ENCODE measurements at places on chromosomes 3 and 15. TPM values are rescaled to one million over a fixed set of nuclear protein-coding genes. Genes with fewer than 3 reads are reported as not detected.

DNA sequence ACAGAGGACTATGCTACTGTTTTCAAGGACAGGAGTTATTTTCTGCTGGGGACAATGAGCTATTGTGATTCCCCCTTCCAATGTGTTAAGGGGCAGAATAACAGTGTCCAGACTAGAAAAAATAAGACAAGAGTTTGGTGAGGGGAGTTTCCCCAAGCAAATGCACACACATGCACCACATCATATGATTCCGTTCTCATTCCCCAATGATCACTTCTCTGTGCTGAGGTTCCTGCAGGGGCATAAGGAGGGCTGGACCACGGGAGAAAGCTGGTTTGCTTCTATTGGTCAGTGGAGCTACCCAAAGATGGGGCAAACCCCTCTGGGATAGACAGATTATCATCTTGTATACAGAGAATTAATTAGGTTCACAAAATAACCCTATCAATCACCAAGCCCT lies 80.6 kb downstream of the RBPMS2 start:
- DNase-seq = no peak

GRCh38 chr3:81013360-81013759 lies 748.1 kb downstream of the GBE1 start:
- DNase-seq = no peak

DNA sequence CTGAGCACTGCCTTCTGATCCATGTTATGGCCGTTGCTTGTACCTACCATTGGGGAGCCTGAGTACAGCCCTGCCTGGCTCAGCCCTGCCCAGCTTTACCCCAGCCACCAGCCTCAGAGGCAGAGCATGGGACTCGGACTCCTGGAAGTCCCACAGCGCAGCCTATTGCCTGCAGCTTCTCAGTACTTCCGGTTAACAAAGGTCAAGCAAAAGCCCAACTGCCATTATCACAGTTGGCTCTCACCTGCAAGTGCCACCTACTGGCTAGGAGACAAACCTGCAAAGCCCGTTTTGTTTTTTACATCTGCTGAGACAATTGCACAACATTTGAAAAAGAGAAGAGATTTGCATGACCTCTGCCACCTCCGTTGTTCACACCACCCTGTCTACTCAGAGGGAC lies 1081.7 kb downstream of the NAALADL2 start:
- peak; percentile 89 for DNase-seq

DNA sequence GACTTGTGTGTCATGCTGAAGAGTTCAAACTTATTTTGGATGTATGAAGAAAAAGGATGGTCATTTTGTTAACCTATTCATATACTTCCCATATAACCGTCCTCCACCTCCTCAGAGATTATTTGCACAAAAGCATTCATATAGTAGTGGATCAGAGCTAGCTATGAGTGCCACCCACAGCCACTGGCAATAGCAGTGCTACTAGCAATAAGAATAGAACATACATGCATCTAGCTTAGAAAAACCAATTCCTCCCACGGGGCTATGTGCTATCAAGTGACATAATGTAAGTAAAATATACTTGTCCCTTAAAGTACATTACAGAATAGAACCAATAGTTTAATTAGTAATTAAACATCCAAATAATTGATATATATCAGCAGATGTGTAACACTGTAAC lies 10.3 kb upstream of the ZBED2 start:
- DNase-seq = no peak

DNA sequence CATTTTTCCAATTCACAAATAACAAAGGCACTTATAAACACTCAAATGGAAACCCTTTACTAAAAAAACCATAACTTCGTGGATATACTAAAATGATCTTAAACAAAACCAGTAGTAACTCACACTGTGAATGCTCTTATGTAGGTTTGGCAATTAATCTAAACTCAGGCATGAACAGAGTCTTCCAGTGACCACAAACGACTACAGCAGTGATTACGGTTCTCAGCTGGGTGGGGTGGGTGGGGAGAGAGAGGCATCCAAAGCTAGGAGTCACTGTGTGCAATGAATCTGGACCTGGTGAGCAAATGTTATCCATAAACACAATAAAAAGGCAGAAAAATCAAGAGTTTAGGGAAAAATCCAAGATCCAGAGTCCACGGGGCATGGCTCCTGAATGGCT lies 21.3 kb downstream of the SLC12A8 start:
- DNase-seq = no peak

- no peak for DNase-seq
These were observed 329.9 kb upstream of the AGTR1 start for GRCh38 chr3:148367756-148368155.

CLDN18 gene
- total RNA-seq = not detected

C3orf85 gene
- not detected for total RNA-seq

GRCh38 chr3:192307631-192308030 lies 419.7 kb downstream of the FGF12 start:
- no peak for DNase-seq

NOX5 gene
- not detected for total RNA-seq

- no peak for DNase-seq
These were observed 10.2 kb downstream of the MUC4 start for GRCh38 chr3:195801251-195802183.

- no peak for DNase-seq
These were observed 101.7 kb downstream of the IGSF11 start for GRCh38 chr3:118932822-118933558.

DNA sequence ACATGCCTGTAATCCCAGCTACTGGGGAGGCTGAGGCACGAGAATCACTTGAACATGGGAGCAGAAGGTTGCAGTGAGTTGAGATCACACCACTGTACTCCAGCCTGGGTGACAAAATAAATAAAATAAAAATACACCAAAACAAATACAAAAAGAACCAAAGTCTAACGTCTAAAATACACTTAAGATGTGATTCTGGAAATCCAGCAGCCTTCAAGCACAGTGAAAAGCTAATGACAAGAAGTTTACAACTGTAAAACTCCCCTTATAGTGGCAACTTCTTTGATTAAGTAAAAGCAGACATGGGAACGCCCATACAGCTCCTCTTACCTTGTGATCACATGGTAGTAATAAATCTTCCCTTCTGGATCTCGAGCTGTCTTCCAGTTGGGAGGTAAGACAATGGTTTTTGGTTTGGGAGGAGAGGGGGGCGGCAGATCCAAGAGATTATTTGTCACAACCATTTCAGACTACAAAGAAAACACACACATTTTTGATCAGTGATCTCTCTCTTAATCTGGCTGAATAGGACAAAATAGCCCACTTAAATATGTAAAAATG lies 62.8 kb downstream of the NBEAL2 start:
- no peak for DNase-seq

DNA sequence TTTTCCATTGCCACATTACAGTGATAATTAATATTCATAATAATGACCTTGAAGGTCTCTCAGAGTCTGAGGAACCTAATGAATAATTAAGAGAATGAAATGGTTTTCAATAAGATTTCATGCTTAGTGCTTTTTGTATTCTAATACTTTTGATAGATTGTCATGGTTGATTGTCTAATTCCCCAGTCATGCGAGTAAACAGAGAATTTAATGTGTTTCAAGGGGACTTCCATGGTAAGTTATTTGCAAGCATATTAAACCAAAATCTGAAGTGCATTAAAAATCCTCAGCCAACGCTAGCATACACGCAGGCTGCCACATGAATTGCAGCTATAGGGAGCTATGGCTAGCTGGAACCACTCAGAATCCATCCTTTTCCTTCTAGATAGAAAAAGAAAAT lies 18.9 kb upstream of the ANO10 start:
- DNase-seq = no peak

ASB14 gene
- not detected for total RNA-seq

DNA sequence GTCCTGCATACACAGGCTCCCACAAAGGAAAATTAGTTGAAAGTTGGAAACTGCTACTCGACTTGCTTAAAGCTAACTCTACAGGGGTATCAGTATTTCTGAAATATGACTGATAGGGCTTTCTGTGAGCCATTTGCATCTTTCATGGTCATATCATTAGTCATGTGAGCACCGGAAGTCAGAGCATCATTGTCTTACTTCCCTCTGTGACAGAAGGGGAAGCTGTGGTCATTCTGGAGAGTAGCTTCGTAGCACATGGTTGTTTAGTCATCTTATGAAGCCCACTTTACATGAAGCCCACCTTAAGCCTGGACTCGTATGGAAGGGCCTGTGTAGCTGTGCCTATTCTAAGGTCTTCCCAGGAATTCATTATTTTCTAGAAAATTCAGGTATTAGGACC lies 69.0 kb downstream of the COL6A5 start:
- no peak for DNase-seq

DNA sequence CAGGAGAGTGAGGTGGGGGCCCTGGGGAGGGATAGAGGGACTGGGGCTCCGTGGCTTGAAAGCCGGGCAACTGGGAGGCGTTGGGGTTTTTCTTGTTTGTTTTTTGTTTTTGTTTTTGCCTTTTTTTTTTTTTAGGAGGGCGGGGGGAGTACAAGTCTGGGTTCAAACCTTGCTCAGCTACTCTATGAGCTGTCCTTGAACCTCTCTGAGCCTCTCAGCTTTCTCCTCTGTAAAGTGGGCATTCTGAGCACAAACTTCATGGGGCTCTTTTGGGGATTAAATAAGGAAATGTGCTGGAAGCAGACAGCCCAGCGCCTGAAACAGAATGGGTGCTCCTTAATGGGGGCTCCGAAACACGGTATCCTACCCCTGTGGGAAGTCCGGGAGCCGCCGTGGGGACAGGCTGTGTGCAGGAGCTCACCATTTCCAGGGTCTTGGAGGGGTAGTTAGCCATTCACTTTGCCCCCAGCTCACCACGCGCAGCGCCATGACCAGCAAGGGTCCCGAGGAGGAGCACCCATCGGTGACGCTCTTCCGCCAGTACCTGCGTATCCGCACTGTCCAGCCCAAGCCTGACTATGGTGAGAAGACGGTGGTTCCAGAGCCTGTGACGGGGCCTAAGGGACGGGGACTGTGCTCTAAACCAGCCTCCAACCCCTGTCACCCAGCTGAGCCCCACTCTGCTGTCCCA lies 388 bp downstream of the ACY1 start:
- no peak for DNase-seq

THRB gene
- 8.6 TPM for total RNA-seq

- DNase-seq = no peak
These were observed 33.3 kb downstream of the GABPB1 start for GRCh38 chr15:50321680-50322210.

ATP13A4 gene
- 0.13 TPM for total RNA-seq

PARP15 gene
- 0.18 TPM for total RNA-seq

- DNase-seq = no peak
These were observed 39.2 kb downstream of the SLC24A1 start for GRCh38 chr15:65660927-65661326.

C3orf22 gene
- not detected for total RNA-seq

POLQ gene
- 15.4 TPM for total RNA-seq

GRCh38 chr15:68635141-68635540 lies 56.3 kb downstream of the CORO2B start:
- DNase-seq = no peak

- DNase-seq = no peak
These were observed 61.1 kb upstream of the TMCO5A start for GRCh38 chr15:37873336-37873735.

GRCh38 chr15:58110999-58111717 lies 27.0 kb upstream of the AQP9 start:
- no peak for DNase-seq

GRCh38 chr3:124158168-124158881 lies 166.4 kb upstream of the ROPN1 start:
- DNase-seq = peak; percentile 79

KNG1 gene
- not detected for total RNA-seq

- DNase-seq = peak; percentile 78
These were observed 9.7 kb downstream of the ITIH4 start for GRCh38 chr3:52820736-52821135.

DNA sequence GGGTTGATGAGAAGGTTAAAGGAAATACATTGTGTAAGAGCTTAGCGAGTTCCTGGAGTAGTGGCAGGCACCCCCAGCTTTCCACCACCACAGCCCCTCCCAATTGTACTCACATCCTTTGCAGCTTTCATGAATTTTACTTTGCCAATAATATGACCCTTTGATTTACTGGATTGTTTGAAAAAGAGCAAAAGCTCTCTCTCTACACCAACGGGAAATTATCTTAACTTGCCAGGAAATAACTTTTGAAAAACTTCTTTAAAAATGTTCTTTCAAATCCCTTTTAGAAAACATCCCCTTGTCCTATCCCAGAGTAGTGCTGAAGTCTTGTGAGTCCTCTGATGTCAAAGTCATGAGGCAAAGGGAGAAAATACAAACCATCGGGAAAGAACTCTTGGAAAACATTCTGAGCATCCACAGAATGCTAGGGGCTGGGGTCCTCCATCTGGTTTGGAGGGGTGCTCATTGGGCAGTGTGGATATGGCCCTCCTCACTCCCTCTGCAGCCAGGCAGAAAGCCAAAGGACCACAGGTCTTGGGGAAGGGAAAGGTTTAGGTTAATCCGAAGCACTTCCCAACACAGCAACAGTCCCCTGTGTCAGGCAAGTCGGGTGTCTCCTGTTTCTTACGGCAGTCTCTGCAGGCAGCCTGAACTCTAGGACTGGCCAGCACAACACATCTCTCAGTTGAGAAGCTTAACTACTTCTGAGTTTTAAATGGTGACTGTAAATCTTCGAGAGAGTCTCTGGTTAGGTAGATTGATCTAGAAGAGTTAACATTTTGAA lies 36.5 kb downstream of the BOC start:
- DNase-seq = no peak

GRCh38 chr15:32735989-32736700 lies 18.3 kb downstream of the GREM1 start:
- DNase-seq = no peak

- no peak for DNase-seq
These were observed 291.7 kb downstream of the MEX3B start for GRCh38 chr15:81754078-81754477.

DNA sequence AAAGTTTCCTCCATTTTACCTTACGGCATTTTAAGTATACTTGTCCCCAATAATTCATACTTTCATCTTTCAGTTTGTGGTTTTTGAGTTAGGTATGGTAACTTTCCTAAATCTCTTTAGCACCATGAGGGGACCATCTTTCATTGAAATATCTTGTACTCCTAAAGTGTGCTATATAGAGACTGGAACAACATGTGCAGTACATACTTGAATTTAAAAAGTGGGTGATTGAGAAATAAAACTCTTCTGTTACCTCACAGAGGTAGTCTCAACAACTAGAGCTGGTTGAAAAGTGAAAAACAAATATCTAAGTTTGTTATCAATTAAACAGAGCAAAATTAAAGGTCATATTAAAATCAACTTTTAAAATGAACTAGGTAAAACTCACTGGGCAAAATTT lies 423.1 kb downstream of the ROBO2 start:
- no peak for DNase-seq
